NCI-H1436 treated with DMSO at 0.1 percent for 48 hours (cell line): ENCODE measurements at places on chromosomes 12 and 14.

- no peak for DNase-seq
Measured at GRCh38 chr12:1634590-1635191, 5.7 kb downstream of the WNT5B start.

DNA sequence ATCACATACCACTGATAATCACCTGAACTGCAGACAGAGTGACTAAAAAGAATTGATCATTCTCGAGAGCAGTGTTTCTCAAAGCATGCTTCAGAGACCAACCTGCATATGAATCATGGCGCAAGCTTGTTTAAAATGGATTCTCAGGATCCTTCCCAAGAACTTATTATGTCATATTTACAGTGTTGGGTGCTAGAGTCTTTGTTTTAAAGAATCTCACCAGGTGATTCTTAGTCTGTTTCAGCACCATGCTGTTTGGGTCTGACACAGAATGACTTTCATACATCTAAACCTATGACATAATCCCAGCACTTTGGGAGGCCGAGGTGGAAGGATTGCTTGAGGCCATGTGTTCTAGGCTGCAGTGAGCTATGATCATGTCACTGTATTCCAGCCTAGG is 31.3 kb upstream of the SSPN start:
- no peak for DNase-seq

DNA sequence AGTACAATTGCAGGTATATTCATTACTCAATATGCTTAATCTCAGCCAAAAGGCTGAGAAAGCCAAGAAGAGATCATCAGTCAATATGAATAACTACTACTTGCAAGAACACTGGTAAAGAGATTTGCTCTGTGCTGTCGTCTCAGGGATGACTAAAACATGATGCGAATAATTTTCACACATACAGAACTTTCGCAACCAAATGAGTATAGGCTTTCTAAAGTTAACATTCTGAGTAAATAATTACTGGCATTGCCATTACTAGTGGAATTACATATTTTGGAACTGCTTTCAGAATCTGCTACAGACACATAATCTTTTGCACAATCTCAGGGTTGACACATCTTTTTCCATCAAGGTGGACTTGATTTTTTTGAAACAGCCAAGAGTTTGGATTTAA is 24.7 kb downstream of the NCKAP1L start:
- no peak for DNase-seq

GRCh38 chr12:88575361-88575970 is 4.8 kb downstream of the KITLG start:
- DNase-seq, result no peak

DNA sequence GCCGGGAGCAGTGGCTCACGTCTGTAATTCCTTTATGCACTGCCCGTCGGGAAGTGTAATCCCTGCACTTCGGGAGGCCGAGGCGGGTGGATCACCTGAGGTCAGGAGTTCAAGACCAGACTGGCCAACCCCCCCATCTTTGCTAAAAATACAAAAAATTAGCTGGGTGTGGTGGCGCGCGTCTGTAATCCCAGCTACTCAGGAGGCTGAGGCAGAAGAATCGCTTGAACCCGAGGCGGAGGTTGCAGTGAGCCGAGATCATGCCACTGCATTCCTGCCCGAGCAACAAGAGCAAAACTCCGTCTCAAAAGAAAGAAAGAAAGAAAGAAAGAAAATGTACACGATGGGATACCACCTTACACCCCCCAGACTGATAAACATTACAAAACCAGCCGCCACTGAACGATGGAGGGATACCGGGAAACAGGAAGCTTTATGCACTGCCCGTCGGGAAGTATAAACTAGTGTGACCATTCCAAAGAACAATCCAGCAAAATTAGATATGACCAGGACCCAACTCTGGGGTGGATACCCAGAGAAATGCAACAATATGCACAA is 1.1 kb downstream of the ABCD4 start:
- DNase-seq, result no peak

GRCh38 chr12:121214166-121214777 is 4.3 kb downstream of the P2RX4 start:
- DNase-seq, result no peak

- DNase-seq, result no peak
Measured at GRCh38 chr14:69313176-69313575, 53.2 kb downstream of the GALNT16 start.

- no peak for DNase-seq
Measured at GRCh38 chr12:115946867-115947695, 330.4 kb downstream of the MED13L start.
